Renal cortical epithelial cell (primary cell): ENCODE measurements at places on chromosomes 12 and 14. TPM values are rescaled to one million over a fixed set of nuclear protein-coding genes. Genes with fewer than 3 reads are reported as not detected.
A peak's percentile ranks its signal among the peaks of the same experiment; 100 is the strongest.

GRCh38 chr14:74577247-74577947, 34.6 kb downstream of the LTBP2 start:
- no peak for DNase-seq

EIF2S3B gene
- total RNA-seq, result 1.2 and 2.6 TPM in 2 replicates

KLRC1 gene
- total RNA-seq, result 0.05 and 0.35 TPM in 2 replicates

DNA sequence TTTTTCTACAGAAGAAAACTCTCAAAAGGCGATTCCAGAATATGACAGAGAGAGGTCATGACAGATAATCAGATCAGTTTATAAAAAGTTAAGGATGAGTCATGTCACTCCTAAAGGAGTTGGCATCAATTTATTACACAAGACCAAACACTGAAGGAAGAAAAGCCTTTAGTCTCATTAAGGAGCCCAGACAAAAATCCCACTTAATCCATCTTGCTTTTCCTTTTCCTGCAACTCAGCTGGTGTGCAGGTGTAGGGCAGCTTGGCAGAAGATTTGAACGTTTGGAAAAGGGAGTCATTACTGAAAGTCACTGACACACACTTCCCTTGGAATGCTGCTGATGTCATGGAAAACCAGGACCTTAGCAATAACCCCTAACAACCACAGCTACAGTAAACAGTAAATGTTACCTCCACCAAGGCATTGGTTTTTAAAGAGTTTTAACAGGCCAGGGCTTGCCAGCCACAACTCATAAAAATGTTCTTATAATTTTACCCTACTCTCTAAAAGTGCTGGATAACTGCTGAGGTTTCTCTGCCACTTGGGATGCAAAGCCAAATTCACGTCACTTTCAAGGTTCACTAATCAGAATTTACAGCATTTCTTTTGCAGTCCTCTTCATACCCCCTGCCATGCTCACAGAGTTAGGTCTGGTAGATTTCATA, 320.6 kb downstream of the RAD51B start:
- DNase-seq, result peak; percentile 100

DNA sequence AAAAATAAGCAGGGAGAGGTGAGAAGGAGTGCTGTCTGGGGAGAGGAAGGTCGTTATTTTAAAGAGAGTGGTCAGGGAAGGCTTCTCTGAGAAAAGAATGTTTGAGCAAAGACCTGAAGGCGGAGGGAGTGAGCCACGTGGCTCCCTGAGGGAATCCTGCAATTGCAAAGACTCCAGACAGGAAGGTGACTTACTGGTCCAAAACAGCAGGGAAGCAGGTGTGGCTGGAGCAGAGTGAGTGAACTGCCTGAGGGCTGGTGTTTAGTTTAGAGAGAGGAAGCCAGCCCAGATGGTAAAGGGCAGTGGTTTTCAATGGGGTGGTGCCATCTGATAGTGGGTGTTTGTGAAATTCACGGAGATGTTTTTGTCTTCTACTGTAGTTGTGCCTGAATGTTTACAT, 58.8 kb upstream of the LTA4H start:
- DNase-seq, result peak; percentile 38

DNA sequence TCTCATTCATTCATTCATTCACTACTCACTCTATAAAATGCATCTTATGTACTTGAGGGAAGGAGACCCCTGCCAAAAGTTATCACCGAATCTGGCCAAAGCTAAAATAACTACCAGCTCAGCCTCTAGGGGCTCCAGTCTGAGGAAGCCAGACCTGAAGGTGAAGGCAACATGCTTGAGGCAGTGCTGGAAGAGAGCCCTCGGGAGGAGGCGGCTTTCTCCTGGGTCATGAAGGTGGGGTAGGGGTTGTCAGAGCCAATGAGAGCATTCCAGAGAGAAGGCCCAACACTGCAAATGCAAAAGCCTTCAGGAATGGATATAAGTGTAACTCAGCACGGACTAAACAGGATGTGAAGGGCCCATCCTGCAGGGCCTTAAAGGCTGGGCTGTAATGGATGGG, 62.4 kb downstream of the GSC start:
- DNase-seq, result no peak

DNA sequence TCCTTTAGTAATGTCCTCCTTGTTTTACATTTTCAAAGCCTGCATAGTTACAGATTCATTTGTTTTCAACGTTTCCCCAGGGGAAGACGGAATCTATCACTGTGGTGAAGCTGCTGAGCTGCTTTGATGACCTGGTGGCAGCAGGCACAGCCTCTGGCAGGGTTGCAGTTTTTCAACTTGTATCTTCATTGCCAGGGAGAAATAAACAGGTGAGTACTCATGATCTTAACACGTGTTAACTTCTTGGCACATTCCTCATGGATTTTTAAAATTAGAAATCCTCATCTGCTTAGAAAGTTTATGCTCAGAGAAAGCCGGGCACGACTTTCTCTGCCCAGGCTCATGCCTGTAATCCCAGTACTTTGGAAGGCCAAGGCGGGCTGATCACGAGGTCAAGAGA, 44.5 kb downstream of the TECPR2 start:
- DNase-seq, result no peak

GRCh38 chr12:83168751-83169150, 482.0 kb downstream of the TMTC2 start:
- DNase-seq, result peak; percentile 68

- no peak for DNase-seq
These were observed 21.4 kb upstream of the SLC16A7 start for GRCh38 chr12:59574406-59574805.

GRCh38 chr12:75684678-75685616, 173.5 kb upstream of the KRR1 start:
- DNase-seq, result no peak

PLCZ1 gene
- total RNA-seq, result 0.69 TPM in 1 of 2 replicates, not detected in the other

ACOT6 gene
- total RNA-seq, result not detected in 2 replicates

PTPRR gene
- total RNA-seq, result 0.45 and 4.5 TPM in 2 replicates

CISTR gene
- total RNA-seq, result not detected in 2 replicates

DNA sequence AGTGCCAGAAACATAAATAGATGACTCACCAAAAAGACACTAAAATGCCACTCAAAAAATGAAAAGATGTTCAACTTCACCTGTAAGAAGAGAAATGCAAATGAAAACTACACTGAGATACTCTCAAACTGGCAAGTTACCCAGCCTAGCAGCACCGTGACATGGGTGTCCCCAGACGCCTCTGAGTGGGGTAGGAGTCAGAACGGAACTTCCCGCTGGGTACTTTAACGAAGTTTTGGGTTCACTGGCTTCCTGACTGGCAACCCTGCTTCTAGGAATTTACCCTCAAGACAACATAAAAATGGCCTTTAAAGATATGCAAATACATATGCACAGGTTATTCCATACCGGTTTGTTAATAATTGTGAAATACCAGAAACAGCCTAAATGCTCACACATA, 52.6 kb downstream of the RIMBP2 start:
- DNase-seq, result no peak

DNA sequence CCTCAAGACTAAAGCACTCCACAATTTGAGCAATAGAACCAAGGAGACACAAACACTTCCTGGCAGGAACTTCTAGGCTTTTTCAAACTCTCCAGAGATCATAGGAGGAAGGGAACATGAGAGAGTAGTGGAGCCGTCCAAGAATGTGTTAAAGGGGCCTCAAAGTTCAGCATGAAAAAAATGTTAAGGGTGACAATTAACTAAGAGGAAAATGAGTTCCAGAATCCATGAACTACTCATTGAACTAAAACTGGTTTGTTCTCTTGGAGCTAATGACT, 122.0 kb downstream of the WIF1 start:
- DNase-seq, result peak; percentile 11

DNA sequence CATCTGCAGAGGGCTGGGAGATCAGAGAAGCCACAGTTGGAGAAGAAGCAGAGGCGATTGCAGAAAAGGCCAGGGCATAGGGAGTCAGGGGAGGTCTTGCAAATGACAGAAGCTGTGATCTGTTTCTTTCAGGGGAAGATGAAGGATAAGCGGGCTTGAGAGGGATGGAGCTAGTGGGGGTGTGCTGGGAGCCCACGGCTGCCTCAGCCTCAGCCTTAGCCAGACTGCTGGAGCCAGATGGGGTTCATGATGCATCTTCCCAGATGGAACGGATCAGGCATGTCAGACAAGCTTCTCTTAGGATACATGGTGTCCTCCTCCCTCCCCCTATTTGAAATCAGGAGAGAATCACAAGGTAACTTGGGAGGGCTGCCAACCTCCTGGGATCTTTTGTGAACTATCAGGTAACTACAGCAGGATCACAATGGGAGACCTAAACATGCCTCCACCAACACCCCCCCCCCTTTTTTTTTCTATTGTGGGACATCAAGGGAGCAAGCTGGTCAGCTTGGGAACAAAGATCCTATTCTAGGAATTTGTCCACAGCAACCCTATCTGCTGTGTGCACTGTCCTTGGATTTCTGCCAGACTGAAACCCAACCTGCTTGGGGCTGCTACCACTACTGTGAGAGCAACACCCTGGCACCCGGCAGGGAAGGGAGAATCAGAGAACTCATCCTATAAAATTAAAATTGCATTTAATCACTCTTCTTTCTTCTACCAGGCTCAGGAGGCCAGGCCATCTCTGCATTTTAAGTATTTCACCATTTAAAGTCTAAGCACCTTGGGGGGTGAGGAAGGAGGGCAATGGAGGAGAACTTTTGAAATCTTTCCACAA, 10.7 kb upstream of the ATP2A2 start:
- DNase-seq, result peak; percentile 53

GRCh38 chr14:59727073-59727661, 143.4 kb downstream of the RTN1 start:
- no peak for DNase-seq

- no peak for DNase-seq
These were observed 176.0 kb upstream of the PLEKHA5 start for GRCh38 chr12:18953505-18953904.

DNA sequence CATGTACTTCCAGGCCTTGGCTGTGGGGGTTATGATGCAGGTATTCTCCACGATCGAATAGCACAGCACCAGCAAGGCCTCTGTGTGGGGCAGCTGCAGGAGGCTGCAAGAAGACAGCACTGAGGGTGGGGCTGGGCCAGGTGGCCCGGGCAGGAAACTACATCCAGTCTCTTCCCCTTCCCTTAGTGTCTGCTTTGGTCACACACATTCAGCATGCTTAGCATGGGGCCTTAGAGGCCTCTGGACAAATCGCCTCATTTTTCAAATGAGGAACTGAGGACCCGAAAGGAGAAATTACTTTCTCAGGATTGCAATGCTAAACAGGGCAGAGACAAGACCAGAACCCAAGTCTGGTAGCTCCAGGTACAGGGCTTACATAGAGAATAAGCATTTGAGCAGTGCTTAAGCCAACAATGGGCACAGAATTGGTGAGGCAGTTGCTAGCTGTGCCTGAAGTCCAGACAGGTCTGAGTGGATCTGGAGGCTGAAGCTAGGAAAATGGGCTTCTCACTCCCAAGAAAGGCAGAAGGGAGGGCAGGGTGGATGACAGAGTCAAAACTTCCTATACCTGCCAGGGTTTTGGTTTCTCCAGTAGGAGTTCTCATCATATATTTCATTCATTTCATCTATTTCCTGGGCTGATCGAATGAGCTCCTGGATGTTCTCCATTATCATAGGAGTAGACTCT, 3.5 kb downstream of the ACRBP start:
- DNase-seq, result no peak

IGF1 gene
- total RNA-seq, result 0.35 TPM in 1 of 2 replicates, not detected in the other

KCNA5 gene
- not detected in 2 replicates for total RNA-seq

- DNase-seq, result no peak
These were observed 81.1 kb downstream of the ARL6IP4 start for GRCh38 chr12:123061441-123062205.

- DNase-seq, result no peak
These were observed 4.3 kb downstream of the GPR132 start for GRCh38 chr14:105060751-105061427.

IGFBP6 gene
- total RNA-seq, result 76.1 and 95.0 TPM in 2 replicates

B4GALNT1 gene
- total RNA-seq, result 0.20 and 1.4 TPM in 2 replicates

KRT75 gene
- 0.35 TPM in 1 of 2 replicates, not detected in the other for total RNA-seq

DNA sequence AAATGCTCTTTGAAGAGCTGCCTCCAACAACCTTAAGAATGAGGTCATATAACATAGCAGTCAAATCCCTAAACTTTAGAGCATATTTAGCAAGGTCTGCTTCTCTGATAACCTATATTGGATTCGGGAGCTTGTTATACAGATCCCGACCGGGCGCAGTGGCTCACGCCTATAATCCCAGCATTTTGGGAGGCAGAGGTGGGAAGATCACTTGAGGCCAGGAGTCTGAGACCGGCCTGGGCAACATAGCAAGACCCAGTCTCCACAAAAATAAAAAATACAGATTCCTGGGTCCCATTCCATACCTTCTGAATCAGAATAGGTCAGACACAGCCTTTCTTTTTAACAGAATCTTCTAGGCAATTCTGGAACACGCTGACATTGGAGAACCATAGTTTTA, 46.7 kb downstream of the SPRING1 start:
- DNase-seq, result no peak

CCDC197 gene
- not detected in 2 replicates for total RNA-seq

MYF6 gene
- 0.52 TPM in 1 of 2 replicates, not detected in the other for total RNA-seq

GRCh38 chr14:99260587-99261551, 11.1 kb downstream of the BCL11B start:
- no peak for DNase-seq

DNA sequence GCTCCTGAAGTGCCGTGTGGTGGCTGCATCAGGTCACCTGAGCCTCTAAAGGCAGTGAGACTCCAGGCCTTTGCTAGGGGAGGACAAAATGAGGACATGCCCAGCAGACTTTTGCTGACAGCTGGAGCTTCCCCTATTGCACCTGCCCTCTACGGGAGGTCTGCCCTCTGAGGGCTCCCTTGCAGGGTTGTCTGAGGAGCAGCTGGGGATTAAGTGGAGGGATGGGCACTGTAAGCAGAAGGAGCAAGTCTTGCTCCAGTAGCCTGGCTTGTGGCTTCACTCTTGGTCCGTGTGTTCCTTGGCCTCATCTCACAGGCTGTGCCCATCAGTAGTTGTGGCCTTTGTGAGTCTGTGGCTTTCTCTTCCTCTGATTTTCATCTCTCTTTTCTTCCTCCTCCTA, 66.9 kb upstream of the NRXN3 start:
- DNase-seq, result no peak

GRCh38 chr12:57822392-57823130, 4.0 kb upstream of the AVIL start:
- DNase-seq, result no peak

ARF3 gene
- 50.7 and 95.9 TPM in 2 replicates for total RNA-seq

GRCh38 chr12:82955043-82955442, 268.3 kb downstream of the TMTC2 start:
- DNase-seq, result peak; percentile 21
